Muscle of back (tissue), 13 donors: ENCODE measurements at places on chromosomes 2 and 18.
A peak's percentile ranks its signal among the peaks of the same experiment; 100 is the strongest.

DNA sequence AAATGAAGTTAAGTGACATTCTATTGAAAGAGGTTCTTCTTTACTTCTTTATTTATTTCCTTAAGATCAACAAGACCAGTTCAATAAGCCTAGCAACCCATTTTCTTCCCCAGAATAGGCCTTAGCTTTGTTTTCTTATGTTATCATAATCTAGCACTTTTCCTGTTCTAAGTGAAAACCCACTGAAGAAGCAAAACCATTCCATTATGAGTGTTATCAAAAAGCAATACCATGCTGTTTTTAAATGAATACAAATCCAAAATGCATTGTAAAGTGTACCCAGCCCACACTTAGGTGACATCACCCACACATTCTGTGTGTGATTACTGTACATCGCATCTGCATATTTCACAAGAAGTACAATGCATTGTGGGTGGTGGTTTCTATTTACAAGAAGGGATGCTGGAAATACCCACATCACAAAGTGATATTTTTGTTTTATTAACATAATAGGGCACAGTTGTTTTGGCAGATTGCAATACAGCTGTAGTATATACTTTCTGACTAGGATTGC, 679.5 kb downstream of the KCNJ3 start:
- no peak for DNase-seq

DNA sequence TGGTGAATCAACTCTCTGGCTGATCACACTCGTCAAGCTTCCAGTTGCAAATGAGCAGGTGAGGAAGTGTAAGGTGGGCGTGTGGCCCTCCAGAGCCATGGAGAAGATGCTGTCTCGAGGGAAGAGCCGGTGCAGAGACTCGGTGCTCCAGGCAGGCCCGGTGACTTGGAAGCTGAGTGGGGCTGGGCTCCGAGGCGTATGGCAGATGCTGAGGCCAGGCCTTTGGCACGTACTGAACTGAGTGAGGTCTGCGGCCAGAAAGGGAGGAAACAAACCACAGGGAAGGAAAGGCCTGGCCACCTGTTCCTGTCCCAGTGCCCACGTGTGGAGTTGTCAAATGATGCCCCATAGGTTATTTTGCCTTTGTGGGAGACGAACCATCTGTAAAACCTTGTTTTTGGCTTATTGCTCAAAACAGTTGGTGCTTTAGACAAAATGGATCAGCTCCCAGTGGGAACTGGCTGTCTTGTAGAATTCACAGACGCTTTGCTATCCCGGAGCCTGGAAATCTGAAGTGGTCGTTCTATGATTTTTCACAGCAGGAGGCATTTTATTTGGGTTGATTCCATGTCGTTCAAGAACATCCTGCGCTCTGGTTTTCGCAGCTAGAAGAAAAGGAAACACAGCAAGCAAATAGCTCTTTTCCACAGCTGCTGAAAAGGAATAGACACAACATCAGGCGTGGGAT, 117.5 kb upstream of the TMEM18 start:
- DNase-seq: peak; percentile 11

GRCh38 chr2:53252115-53252514, 515.5 kb upstream of the CHAC2 start:
- no peak for DNase-seq

DNA sequence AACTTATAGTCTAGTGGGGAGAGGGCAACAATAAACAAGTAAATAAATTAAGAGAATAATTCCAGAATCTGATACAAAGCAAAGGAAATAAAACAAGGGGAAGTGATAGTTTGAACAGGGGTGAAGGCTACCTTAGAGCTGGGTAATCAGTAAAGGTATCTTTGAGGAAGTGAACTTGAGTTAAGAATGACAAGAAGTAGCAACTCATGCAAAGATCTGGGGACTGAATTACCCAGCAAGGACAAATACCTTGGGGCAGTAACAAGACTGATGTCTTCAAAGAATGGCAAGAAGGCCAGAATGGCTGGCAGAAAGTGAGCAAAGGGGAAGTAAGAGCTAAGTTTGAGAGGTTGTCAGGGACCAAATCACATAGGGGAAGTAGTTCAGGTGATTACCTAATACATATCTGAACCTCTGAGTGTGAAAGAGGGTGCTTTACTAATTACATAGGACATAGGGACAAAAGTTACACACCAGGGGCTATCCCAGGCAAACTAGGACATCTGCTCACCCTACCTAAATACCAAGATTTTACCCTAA, 244.6 kb upstream of the HNRNPA3 start:
- DNase-seq: no peak

DNA sequence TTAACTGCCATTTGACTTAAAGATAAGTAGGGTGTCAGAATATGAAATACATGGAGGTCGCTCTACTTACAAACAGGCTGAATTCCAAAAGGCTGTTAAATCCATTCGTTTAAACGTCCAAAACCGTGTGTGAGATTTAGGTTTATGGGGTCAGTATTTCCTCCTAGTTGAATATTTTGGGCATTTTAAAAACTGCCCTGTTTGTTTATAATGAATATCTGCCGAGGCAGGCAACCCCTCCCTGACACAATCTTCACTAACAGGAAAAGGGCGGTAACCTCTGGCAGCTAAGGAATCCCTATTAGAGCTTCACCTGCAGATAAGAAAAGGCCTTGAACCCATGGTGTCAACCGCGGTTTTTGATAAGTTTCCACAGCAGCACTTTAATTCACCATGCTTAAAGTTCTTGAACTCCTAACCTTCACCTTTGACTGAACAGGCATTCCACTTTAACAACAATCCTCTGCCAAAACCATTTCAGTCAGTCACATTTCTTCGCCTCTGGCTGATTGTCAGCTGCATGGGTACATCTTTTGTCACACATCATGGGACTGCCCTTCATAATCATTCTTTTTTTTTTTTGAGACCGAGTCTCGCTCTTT, 17.8 kb downstream of the TRAK2 start:
- DNase-seq: no peak

DNA sequence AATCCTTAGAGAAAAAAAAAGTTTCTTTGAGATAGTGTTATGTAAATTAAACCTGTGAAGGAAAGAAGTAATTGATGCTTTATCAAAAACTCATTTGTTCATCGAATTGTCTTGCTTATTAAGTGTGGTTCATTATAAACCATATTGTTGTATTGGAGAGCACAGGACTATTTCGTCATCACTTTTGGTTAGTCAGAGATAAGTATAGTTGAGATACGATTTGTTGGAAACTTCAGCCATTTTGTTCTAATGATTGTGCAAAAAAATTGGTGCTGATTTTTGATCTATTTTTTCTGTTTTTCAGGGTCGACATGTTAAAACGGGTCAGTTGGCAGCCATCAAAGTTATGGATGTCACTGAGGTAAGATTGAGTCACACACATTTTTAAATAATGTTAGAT, 92.9 kb downstream of the MAP4K4 start:
- no peak for DNase-seq

DNA sequence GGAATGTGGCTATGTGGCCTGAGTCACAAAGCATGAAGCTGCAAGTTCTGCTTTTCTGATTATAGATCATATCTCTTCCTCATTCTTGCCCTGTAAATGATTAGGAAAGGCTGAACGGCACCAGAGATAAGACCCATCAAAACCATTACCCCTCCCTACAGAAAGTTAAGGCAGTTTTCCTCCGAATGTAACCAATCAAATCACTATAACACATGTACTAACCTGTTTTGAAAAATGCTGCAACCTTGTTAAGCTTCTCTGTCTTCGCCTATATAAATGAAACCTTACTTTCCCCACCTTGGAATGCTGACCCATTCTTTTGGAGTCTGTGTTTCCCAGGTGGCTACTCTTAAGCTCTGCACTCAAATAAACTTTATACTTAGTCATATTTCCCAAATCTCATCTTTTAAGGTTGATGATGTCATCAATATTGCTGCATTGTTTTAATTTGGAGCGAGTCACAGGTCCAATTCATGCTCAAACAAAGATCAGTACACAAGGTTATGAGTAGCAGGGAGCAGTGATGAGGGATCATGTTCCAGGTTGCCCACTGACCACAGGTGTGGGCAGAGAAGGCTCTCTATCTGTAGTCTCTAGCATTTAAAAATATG, 662.3 kb downstream of the IRS1 start:
- no peak for DNase-seq

- DNase-seq: no peak
These were observed 58.0 kb upstream of the EML6 start for GRCh38 chr2:54665436-54665856.

DNA sequence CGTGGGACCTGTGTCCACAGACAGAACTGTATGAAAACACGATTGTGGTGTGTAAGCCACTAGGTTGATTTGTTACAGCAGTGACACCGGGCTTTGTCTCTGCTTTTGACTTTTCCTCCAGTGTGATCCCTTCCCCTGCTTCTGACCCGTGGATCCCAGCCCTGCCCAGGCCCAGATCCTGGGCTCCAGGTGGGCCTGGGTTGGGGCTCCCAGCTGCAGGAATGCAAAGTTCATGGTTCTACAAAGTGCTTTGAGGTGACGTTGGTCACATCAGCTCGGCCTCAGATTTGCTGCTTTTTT, 26.8 kb downstream of the HPCAL1 start:
- no peak for DNase-seq

- no peak for DNase-seq
These were observed 406.1 kb upstream of the DCC start for GRCh38 chr18:51933903-51934302.

- DNase-seq: no peak
These were observed 24.3 kb downstream of the DIS3L2 start for GRCh38 chr2:231985823-231986261.

DNA sequence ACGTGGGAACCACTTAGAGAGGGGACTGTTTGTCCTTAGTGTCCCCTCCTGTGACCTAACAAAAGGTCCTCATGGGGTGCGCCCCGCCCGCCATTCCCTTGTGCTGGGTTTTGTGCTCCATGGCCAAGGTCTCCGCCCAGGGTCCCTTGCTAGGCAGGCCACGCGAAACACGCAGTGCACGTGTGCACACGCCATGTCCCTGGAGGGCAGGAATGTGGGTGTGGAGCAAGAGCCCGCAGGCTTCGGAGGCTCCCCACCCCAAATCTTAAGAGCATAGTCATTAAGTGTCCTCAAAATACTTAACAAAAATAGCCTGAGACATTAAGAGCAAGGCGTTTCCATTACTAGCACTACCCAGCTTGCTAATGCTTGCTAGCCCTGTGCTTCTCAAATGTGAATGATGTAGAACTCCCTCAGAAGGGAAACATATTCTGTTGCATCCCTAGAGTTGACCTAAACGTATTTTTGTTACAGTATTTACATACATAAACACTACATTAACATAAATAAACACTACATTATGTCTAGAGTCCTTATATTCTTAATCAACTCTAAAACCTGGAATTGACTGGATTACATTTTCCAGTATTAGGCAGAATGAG, 117.6 kb upstream of the APCDD1 start:
- DNase-seq: no peak

DNA sequence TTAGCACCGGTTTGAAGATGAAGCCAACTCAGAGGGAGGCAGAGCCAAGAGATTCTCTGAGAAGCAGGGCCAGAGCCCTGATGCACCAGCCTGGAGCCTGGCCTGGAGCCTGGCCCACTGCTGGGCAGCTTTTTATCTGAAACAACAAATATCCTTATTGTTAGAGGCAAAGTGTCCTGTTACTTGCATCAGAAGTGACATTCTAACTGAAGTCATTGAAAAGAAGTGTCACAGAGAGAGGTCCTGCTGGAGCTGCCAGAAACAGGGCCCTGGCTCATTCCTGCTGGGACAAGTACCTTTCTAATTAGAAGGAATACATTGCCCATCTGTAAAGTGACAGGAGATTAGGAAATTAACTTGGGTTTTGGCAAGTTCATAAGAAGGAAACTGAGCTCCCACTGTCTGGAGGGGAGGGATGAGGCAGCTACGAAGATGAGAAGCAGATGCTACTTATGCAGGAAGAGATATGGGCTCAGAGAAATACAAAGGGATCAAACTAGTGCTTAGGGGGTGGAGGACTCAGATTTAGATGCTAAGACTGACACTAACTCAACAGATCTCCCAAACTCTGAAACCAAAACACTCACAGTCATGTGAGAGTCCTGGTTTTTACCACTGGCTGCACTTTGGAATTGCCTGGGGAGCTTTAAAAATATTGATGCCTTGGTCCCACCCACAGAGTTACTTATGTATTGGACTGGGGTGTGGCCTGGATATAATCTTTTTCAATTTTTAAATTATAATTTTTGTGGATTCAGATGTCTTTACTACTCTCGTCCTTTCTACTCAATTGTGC, 11.0 kb upstream of the HK2 start:
- no peak for DNase-seq

- DNase-seq: no peak
These were observed 40.5 kb upstream of the PEX13 start for GRCh38 chr2:60976875-60977561.

DNA sequence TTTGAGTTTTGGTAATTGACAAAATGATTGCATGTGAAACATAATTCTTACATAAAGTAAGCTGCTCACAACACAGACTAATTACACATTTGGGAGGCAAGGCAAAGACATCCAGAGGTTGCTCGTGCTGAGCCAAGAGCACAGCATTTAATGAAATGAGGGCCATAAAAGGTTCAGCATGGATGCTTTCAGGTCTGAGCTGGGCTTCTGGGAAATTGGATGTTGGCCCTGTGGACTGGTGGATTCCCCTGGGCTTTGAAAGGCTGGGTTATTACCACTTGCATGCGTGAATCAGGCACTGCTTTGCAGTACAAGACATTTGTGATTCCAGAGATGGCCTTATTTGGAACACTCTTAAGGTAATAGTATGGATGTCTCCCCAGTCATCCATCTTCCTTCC, 533.5 kb upstream of the NRP2 start:
- DNase-seq: peak; percentile 7

GRCh38 chr2:217438136-217438535, 564.7 kb downstream of the TNS1 start:
- DNase-seq: no peak

DNA sequence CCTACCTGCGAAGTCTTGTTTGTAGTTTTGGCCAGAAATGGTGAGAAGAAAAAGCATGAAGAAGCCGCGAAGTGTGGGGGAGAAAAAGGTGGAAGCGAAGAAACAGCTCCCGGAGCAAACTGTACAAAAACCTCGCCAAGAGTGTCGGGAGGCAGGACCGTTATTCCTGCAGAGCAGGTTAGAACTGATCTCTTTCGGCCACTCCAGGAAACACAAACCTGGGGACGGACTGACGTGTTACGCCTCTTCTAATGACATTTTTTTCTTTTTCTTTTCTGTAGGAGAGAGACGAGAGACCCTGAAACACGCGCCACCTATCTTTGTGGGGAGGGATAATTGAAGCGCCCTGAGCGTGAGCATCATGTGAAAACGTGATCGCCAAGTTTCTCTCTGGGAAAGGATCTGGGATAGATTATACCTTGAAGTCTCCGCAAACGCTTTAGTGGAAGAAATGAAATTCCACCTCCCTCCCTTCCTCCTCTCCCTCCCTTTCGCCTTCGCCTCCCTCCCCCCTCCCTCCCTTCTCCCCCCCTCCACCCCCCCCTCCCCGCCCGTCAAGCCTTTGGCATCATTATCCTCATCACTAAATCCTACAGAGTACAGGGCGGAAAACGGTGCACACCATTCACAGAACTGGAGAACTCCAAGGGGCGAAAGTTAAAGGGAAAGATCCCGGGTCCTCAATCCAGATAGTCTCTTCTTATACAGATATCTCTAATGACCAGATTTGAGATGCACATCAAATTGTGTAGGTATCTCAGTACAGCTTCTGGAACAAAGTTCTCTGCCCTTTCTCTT, at the start of gene ZEB2:
TSS of gene ZEB2 (minus strand) at position 186 of the 798 bp plus-strand sequence. CDS start 2,769 bp downstream, outside the sequence.
- DNase-seq: peak; percentile 92

GRCh38 chr18:76524900-76525698, 30.1 kb upstream of the ZNF516 start:
- peak; percentile 83 for DNase-seq
